ENCODE measurements at places on chromosomes 7 and 10. TPM values are rescaled to one million over a fixed set of nuclear protein-coding genes. Genes with fewer than 3 reads are reported as not detected.

- no peak for DNase-seq
These were observed 112.3 kb downstream of the ARHGAP12 start for GRCh38 chr10:31816318-31816717.

GRCh38 chr10:122341141-122341810 lies 33.2 kb upstream of the PLEKHA1 start:
- DNase-seq: no peak

Gene HSPA12A
- 24.4 TPM for total RNA-seq

Gene HMX2
- total RNA-seq: not detected

- DNase-seq: no peak
These were observed 5.2 kb upstream of the APBB1IP start for GRCh38 chr10:26432938-26433337.

GRCh38 chr7:36272211-36272566 lies 117.5 kb upstream of the ANLN start:
- DNase-seq: no peak

Gene HPSE2
- total RNA-seq: 48.1 TPM

- DNase-seq: no peak
These were observed 73.2 kb downstream of the OAT start for GRCh38 chr10:124345521-124345920.

Gene CPA4
- total RNA-seq: 3.8 TPM

Gene FAM180A
- 0.63 TPM for total RNA-seq

GRCh38 chr10:130967784-130968183 lies 343.7 kb downstream of the TCERG1L start:
- DNase-seq: no peak

DNA sequence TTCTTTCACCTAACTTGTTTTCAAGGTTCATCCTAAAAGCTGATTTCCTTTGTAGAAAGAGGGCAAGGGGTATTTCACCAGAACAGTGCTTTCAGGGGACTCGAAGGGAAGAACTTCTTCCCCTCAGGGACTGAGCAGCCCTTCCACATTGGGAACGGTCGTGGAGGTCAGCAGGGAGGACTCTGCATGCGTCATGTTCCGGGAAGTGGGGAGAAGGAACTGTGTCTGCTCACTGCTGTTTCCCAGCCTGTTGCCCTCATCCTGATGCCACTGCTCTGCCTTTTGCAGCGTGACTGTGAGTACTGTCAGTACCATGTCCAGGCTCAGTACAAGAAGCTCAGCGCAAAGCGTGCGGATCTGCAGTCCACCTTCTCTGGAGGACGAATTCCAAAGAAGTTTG lies 27.2 kb downstream of the MCM10 start:
- DNase-seq: no peak

DNA sequence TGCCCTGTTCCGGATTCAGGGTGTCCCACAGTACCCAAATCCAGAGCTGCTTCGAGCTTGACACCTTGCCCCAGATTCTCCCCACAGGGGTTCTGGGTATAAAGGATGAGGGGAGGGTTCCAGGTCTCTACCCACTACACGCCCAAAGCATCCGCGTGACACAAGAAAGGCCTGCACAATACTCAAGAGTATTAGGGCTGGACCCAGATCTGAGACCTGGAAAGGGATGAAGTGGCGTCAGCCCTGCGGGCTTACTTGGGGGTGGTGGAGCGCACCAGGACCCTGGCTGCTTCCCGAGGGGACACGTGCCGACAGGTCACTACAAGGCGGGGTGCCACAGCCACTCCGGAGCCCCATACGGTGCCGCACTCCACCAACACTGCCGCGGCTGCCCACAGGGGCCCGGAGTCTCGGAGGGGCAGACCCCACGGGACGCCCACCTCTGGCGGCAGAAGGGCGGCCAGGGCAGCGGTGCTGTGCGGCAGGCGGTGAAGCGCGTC lies 1.3 kb downstream of the TYSND1 start:
- DNase-seq: no peak

DNA sequence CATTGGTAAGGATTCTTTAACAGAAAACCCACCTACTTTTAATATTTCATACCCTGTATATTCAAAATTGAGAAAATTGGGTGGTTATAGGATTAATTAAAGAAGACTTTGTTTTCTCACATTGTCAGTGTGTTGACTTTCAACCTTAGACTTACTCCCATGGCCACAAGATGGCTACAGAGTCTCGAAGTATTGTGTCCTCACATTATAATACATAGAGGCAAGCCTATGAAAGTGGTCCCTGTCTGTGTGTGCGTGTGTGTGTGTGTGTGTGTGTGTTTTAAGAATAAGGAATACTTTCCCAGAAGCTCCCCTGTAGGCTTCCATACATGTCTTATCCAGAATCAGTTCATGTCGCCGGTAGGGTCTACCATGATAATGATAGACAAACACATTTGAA lies 180.0 kb downstream of the PHF14 start:
- DNase-seq: no peak

Gene ZSWIM8
- 38.8 TPM for total RNA-seq

DNA sequence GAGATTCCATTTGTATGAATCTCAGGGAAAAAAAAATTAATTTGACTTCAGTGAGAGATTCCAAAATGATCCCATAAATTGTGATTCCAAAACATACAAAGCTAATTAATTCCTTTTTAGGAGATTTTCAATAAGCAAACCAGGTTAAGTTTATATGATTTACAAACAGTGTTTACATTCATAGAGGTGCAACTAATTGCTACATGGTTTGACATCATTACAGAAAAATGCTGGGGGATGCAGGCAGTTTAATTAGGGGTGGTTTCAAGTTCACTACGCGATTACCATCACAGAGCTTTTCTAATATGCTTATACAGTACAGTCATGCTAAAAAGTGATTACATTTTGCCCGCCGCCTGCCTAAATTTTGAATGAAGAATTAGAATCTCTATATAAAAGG lies 143.2 kb upstream of the MGMT start:
- DNase-seq: no peak

GRCh38 chr10:109456566-109457301 lies 466.6 kb downstream of the XPNPEP1 start:
- no peak for DNase-seq

Gene MOGAT3
- total RNA-seq: not detected

- no peak for DNase-seq
These were observed 92.4 kb upstream of the JCAD start for GRCh38 chr10:30151581-30152389.

GRCh38 chr10:1434202-1434601 lies 303.1 kb downstream of the ADARB2 start:
- DNase-seq: no peak

GRCh38 chr7:151659219-151659618 lies 139.5 kb upstream of the RHEB start:
- DNase-seq: no peak

Gene TRPV5
- 0.26 TPM for total RNA-seq

GRCh38 chr10:62959553-62959952 lies 143.4 kb upstream of the EGR2 start:
- DNase-seq: no peak

DNA sequence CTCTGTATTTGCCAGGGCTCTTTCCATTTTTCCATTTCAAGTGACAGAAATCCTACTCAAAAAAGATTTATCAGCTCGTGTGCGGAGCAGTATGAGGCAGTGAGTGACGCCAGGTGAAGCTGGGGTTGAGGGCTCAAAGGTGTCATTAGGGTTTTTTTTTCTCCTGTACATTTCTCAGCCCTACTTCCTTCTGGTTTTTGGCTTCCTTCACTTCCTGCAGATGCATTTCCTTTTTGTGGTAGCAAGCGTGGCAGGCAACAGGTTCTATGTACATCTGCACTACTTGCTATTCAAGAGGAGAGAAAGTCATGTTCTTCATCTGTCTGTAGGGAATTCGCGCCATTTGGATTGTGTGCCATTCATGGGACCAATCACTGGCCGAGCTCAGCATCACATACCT lies 52.8 kb upstream of the AOAH start:
- DNase-seq: no peak

DNA sequence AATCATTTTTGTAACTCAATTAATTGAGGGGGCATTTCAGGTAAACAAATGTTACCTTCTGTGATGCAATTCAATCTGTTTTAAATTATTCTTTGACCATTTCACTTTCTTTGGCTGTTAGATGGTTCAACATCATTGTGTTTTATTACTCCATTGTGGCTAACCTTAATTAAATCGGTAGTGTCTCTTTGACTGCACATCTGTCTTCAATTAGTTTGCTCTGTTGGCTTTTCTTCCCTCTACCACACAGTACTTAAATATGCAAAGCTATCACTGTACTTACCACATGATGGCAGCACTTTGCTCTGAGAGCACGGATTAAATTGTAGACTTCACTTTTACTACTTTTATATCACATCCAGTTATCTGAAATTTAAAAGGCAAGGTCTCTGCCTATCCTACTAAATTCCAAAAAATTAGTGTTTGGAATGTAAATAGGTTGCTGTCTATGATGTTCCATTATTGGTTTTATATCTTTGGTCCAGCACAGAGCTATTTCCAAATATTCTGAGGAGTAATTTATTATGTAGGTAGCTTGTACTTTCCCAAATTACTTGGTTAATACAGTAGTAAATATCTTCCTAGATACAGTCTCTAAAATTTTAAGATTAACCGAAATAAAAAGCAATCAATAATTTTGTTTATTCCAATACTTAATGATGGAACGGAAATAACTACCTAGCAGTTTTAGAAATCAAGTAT lies 352.0 kb downstream of the PCLO start:
- peak; percentile 20 for DNase-seq

Gene WDR86
- 6.8 TPM for total RNA-seq

- no peak for DNase-seq
These were observed 3.8 kb upstream of the PRKAG2 start for GRCh38 chr7:151880688-151881087.

Gene CPVL
- 14.4 TPM for total RNA-seq

Gene ARHGEF35
- total RNA-seq: 6.5 TPM

Gene CHST3
- total RNA-seq: 15.9 TPM

Gene GIMAP7
- total RNA-seq: 16.2 TPM

DNA sequence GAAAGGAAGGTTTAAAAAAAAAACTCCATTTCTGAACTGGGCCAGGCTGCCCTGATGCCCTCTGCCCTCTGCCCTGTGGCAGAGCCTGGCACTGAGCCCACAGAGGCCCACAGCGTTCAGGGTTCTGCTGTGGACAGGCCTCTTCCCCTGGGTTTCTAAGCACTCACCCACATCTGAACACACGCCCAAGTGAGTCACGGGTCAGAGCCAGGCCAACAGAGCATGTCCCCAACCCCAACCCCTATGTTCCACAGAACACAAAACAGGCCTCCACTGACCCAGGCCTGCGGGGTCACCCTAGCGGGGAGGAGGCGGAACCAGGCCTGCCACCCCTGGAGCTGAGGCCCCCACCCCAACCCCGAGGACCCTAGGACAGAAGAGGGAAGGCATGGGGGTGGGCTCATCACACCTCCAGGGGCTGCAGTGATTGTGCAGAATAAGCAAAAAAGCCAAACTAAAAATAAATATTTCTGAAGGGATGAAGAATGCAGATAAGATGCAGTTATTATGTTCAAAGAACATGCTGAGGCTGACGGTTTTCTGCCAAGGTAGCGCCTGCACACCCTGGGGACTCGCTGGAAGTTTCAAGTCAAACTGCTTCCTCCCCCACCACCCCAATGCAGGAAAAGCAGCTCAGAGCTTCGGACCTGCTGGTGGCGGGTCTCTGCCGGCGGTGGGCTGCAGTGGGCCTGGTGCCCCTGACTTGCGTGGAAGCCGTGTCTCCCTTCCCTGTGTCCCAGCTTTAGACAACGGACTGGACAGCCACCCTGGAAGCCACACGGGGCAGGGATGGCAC lies 5.4 kb downstream of the WDR86 start:
- no peak for DNase-seq

- no peak for DNase-seq
These were observed 71.9 kb upstream of the STK17A start for GRCh38 chr7:43511029-43511428.

DNA sequence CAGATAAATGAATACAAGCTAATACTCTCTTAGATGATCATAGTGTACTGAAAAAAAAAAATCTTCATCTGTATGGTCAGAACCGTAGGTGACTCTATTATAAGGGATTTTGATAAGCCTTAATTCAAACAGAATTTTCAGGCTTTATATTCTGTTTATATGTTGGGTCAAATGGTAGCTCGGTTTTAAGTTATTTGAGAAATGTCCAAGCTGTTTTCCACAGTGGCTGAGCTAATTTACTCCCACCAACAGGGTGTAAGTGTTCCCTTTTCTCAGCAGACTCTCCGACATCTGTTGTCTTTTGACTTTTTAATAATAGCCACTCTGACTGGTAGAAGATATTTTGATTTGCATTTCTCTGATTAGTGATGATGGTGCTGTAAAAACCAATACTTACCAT lies 328.8 kb upstream of the MAGI2 start:
- no peak for DNase-seq

Gene METTL27
- 2.9 TPM for total RNA-seq

GRCh38 chr7:44275957-44276570 lies 49.3 kb downstream of the CAMK2B start:
- DNase-seq: no peak

DNA sequence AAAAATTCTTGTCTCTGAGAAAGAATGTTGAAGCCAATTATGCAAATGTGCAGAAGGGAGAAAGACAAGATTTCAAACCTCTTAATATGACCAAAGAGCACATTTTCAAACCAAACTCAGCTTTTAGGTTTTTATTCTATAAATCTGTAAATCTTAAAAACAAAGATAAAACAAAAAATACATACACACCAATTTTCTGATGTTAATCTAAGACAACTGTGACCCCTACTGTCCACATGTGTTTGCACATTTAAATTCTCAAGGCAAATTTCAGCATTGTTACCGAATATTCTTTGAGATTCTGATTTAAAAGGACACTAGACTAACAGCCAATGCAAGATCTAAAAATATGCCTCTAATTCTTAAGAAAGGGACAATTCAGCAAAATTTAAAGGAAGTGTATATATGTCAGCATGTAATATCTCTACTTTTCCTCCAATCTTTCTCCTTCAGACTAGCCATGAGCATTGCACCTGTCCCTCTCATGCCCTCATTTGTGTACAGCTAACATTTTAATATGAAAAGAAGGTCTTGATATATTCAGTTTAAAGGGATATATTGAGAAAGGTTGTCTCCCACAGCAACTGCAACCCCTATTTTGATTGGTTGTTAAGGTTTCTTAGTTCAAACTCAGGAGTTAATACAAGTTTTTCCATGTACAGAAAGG lies 417.9 kb downstream of the IPMK start:
- DNase-seq: no peak

GRCh38 chr7:154167807-154168206 lies 115.6 kb downstream of the DPP6 start:
- DNase-seq: no peak

DNA sequence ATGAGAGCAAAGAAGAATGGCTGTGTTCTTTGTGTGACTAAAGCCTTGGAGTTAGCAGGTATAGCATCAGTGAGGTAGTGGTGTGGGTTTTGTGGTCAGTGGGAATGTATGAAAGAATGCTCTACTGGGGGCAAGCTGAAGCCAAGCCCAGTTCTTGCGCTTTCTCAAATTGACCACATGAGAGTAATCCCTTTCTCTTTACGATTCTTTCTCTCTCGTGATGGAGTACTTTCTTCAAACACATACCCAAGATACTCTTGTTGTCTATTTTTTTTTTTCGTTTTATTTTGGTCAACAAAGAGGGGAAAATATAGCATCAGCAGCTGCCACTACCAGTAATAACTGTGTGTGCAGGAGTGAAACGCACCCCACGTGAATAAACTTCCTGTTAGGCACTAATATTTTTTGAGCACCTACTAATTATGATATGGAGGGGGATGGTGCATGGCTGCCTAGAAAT lies 8.4 kb upstream of the PANK1 start:
- no peak for DNase-seq

GRCh38 chr7:33190688-33191304 lies 61.4 kb downstream of the BBS9 start:
- no peak for DNase-seq

- no peak for DNase-seq
These were observed 68.1 kb downstream of the HBP1 start for GRCh38 chr7:107236862-107237261.

Gene SPDYE2B
- total RNA-seq: not detected

Data from urinary bladder (tissue), 4 donors.